PC-9 (cell line): ENCODE measurements at places on chromosomes 1 and 21. TPM values are rescaled to one million over a fixed set of nuclear protein-coding genes. Genes with fewer than 3 reads are reported as not detected.
A peak's percentile ranks its signal among the peaks of the same experiment; 100 is the strongest.

GRCh38 chr1:85200463-85201339, at the start of gene SYDE2:
SYDE2 (minus strand) TSS chr1:85201016; CDS start chr1:85200996, 20 bp downstream.
- peak within 1 kb of the TSS; percentile 84 for H3K27ac ChIP-seq
- peak; percentile 90 for DNase-seq
- peak within 1 kb of the TSS; percentile 94 for H3K4me3 ChIP-seq

DNA sequence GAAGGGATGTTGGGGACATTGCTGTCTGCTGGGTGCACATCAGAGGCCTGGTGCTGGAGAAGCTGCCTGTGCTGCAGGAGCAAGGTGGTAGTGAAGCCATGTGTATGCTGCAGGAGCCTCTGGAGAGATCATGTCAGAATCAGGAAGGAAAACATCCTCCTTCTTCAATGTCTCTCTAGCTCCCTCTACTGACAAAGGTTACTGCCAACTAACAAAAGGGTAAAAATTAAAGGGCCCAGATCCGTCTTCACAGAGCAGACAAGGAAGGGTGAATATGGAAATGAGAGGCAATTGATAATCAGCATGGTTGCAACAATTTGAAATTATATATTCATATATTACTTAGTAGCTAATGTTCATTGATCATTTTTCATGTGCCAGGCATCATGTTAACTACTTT, 32.2 kb downstream of the FAM177B start:
- H3K27me3 ChIP-seq: peaks cover 39% of the 10 kb centered on the region
- H3K4me1 ChIP-seq: no peaks in the 10 kb centered on the region
- no peak overlapping the region for H3K27ac ChIP-seq
- no peak overlapping the region for H3K4me3 ChIP-seq

GRCh38 chr1:2859881-2860430, 58.5 kb upstream of the TTC34 start:
- H3K27me3 ChIP-seq: peaks cover 94% of the 10 kb centered on the region
- no peak overlapping the region for H3K4me3 ChIP-seq
- H3K27ac ChIP-seq: no peak overlapping the region
- no peaks in the 10 kb centered on the region for H3K36me3 ChIP-seq
- H3K4me1 ChIP-seq: no peaks in the 10 kb centered on the region

The OPN3 gene
- total RNA-seq: 53.2 and 62.7 TPM in 2 replicates

- no peaks in the 10 kb centered on the region for H3K4me1 ChIP-seq
- no peak overlapping the region for H3K4me3 ChIP-seq
- no peaks in the 10 kb centered on the region for H3K36me3 ChIP-seq
- no peak overlapping the region for H3K27ac ChIP-seq
- no peak for DNase-seq
These were observed 106.7 kb downstream of the CAMTA1 start for GRCh38 chr1:6891781-6892579.

GRCh38 chr1:36531833-36532232, 49.1 kb upstream of the CSF3R start:
- no peaks in the 10 kb centered on the region for H3K36me3 ChIP-seq
- H3K4me3 ChIP-seq: no peak overlapping the region
- no peak overlapping the region for H3K27ac ChIP-seq
- no peaks in the 10 kb centered on the region for H3K4me1 ChIP-seq
- no peak for DNase-seq

The RXFP4 gene
- total RNA-seq: 0.33 TPM in 1 of 2 replicates, not detected in the other

The COL9A2 gene
- total RNA-seq: 9.3 and 13.5 TPM in 2 replicates

DNA sequence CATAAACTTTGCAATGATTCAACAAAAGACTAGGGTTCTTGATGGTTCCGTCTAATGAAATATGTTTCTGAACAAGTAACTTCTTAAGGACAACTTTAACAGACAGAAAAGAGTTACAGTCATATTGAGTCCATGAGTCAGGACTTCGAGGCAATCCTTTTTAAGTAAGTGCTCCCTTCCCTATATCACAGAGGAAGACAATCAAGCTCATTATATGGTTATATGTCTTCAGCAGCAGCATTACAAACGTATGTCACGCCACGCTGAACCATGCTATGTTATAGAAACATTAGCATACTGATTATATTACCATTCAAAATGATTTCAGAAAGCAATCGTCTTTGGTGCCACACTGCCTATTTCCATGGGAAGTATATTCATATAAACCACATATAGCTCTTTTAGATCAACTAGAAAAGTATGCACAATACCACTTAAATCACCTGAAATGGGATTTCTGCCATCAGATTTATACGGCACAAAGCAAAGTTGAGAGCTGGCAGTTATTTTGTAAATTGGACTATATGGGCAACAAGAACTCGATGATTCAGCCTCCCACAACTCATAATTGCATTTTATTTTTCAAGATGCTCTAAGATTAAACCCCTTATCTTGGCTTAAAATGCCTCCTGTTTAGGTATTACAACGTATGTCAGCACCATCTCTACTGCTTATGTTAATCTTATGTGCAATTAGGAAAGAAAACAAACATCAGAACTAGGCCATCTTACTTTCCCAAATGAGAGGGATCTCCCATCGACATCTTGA, 111.3 kb upstream of the SAMSN1 start:
- DNase-seq: no peak
- H3K4me1 ChIP-seq: no peaks in the 10 kb centered on the region
- no peaks in the 10 kb centered on the region for H3K36me3 ChIP-seq

The GBP7 gene
- total RNA-seq: not detected in 2 replicates

GRCh38 chr1:115196296-115196695, 107.0 kb upstream of the TSPAN2 start:
- H3K36me3 ChIP-seq: 0 out of 2 replicates have a peak, but pooled peaks cover 5% of the 10 kb centered on the region
- no peaks in the 10 kb centered on the region for H3K27me3 ChIP-seq
- no peak overlapping the region for H3K27ac ChIP-seq
- H3K4me3 ChIP-seq: no peak overlapping the region
- no peak for DNase-seq

The ALX3 gene
- total RNA-seq: not detected in 2 replicates

The TMEM52 gene
- total RNA-seq: 7.4 and 8.5 TPM in 2 replicates

The MAN1C1 gene
- total RNA-seq: 0.41 and 0.48 TPM in 2 replicates

- no peak for DNase-seq
- no peak overlapping the region for H3K4me3 ChIP-seq
- no peak overlapping the region for H3K27ac ChIP-seq
- no peaks in the 10 kb centered on the region for H3K4me1 ChIP-seq
- H3K36me3 ChIP-seq: 0 out of 2 replicates have a peak, but pooled peaks cover 8% of the 10 kb centered on the region
- no peaks in the 10 kb centered on the region for H3K27me3 ChIP-seq
These were observed 29.1 kb upstream of the CNIH3 start for GRCh38 chr1:224587051-224587450.

The CADM3 gene
- total RNA-seq: not detected in 2 replicates

DNA sequence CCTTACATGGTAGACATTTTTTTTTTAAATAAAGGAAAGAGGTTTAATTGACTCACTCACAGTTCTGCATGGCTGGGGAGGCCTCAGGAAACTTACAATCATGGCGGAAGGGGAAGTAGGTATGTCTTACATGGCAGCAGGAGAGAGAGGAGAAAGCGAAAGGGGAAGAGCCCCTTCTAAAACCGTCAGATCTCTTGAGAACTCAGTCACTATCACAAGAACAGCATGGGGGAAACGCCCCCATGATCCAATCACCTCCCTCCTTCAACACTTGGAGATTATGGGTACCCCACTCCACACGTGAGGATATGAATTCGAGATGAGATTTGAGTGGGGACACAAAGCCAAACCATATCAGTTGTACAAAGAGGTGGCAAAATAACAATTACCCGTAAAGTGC, 301.7 kb downstream of the GRIK1 start:
- no peak overlapping the region for H3K27ac ChIP-seq
- H3K4me1 ChIP-seq: no peaks in the 10 kb centered on the region
- DNase-seq: no peak
- H3K4me3 ChIP-seq: no peak overlapping the region
- no peaks in the 10 kb centered on the region for H3K27me3 ChIP-seq

The LCE1B gene
- not detected in 2 replicates for total RNA-seq

DNA sequence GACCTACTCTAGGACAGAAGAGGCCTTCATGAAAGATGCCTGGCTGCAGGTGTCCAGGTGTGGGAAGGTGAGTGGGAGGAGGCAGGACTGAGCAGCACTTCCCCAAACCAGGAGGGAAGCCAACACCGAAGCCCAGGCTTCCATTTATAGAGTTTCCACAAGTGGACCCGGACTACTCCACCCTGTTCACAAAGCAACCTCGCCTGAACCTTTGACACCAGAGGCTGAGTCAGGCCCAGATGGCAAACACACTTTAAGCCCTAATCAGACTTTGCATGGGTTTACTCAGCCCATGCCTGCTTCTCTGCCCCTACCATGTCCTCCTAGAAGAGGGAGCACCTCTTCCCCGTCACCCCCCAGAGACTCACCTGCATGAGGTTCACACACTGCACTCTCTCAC, 14.0 kb downstream of the PRR9 start:
- no peaks in the 10 kb centered on the region for H3K4me1 ChIP-seq
- peaks cover 18% of the 10 kb centered on the region; the same call in 1 of the 2 replicates for H3K27me3 ChIP-seq
- H3K4me3 ChIP-seq: no peak overlapping the region
- no peak overlapping the region for H3K27ac ChIP-seq
- no peak for DNase-seq

The NUF2 gene
- 21.6 and 33.3 TPM in 2 replicates for total RNA-seq

The GPR3 gene
- total RNA-seq: 0.98 and 1.2 TPM in 2 replicates

- DNase-seq: no peak
- no peaks in the 10 kb centered on the region for H3K36me3 ChIP-seq
These were observed 29.7 kb downstream of the TRIM11 start for GRCh38 chr1:228376651-228377631.

- no peaks in the 10 kb centered on the region for H3K27me3 ChIP-seq
- peaks cover 14% of the 10 kb centered on the region for H3K4me1 ChIP-seq
- H3K27ac ChIP-seq: no peak overlapping the region
- no peaks in the 10 kb centered on the region for H3K36me3 ChIP-seq
- no peak for DNase-seq
These were observed 49.6 kb upstream of the LRP8 start for GRCh38 chr1:53377438-53377841.
